ENCODE measurements at places on chromosomes 13 and 19.

- DNase-seq = no peak
These were observed 79.1 kb downstream of the ABCC4 start for GRCh38 chr13:95221971-95222732.

DNA sequence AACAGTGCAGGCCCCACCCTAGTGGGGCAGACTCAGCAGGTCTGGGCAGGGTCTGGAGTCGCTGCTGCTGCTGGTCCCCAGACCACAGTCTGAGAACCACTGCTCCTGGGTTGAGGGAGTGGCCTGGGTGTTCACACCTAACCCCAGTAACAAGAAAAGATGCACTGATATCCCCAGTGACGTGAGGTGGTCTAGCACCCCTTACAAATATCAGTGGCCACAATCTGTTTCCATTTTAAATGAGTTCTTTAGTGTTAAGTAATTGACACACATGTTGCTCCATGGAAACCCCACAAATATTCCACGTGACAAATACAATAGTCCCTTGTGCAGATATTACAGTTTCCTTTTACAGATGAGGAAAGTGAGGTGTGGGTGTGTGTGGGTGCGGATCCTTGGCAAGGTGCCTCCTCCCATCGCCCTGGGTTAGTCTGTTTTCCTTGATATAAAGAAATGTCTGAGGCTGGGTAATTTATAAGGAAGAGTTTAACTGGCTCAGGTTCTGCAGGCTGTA lies 96.3 kb upstream of the GPR183 start:
- no peak for DNase-seq

DNA sequence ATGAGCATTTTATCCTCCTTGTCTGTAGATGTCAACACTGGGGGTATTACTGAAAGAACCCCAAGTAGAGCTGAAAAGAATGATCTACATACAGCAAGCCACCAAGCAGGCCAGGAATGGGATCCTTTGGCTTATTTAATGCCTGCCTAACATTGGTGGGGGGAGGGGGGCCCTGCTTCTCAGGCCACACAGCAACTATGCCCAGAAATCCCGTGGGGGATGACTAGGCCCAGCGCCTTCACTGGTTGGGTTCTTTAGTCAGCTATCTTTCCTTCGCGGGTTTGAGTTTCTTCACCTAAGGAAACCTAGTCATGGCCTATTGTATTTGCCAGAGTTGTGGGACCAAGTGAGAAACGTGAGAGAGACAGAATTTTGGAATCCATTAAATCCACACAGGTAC lies 80.5 kb downstream of the CCNA1 start:
- no peak for DNase-seq

GRCh38 chr13:73703606-73704005 lies 430.6 kb downstream of the KLF12 start:
- DNase-seq = no peak

DNA sequence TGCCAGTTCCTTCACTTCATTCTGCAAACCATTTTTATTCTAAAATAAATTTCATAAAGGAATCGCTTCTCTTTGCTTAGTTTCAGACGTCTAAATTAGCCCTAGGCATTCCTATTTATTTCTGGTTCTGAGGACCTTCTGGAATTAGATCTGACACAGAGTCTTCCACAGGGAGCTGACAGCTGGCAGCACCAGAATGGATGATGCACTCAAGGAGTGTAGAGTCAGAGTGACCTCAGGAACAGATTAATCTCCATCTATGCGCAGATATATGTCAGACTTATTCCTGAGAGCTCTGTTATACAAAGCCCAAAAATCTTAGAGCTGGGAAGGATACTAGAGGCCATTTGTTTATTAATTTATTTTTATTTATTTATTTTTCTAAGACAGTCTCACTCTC lies 450.8 kb downstream of the HS6ST3 start:
- no peak for DNase-seq

- no peak for DNase-seq
These were observed 1394.3 kb upstream of the SLC10A2 start for GRCh38 chr13:104460554-104460953.

- DNase-seq = no peak
These were observed 10.3 kb downstream of the NEK5 start for GRCh38 chr13:52118595-52118994.

GRCh38 chr13:94303644-94304174 lies 175.8 kb downstream of the DCT start:
- DNase-seq = no peak
